RCC 7860 (cell line): ENCODE measurements at places on chromosomes 2 and 18.

- DNase-seq: no peak
Measured at GRCh38 chr2:43851011-43851980, 12.5 kb downstream of the ABCG8 start.

- no peak for DNase-seq
Measured at GRCh38 chr2:42844901-42845821, 52.8 kb upstream of the HAAO start.

- DNase-seq: no peak
Measured at GRCh38 chr2:146135245-146135644, 1615.3 kb upstream of the ZEB2 start.

DNA sequence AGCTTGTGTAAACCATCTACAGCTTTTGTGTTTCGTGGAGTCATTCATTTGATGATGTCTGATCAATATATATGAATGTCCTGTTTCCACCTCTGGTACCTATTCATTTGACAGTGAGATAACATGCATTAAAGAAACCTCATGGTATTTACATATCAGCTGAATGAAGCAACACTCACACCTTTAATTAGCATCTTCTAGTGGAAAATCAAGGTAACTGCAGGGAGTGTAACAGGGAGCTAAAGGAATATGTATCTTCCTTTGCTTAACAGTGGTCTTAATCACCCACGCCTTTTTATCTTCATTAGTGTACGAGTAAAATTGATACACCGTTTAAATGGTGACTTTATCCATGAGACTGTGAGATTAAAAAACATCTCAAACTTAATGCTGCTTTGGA is 15.6 kb downstream of the SLC39A10 start:
- no peak for DNase-seq

DNA sequence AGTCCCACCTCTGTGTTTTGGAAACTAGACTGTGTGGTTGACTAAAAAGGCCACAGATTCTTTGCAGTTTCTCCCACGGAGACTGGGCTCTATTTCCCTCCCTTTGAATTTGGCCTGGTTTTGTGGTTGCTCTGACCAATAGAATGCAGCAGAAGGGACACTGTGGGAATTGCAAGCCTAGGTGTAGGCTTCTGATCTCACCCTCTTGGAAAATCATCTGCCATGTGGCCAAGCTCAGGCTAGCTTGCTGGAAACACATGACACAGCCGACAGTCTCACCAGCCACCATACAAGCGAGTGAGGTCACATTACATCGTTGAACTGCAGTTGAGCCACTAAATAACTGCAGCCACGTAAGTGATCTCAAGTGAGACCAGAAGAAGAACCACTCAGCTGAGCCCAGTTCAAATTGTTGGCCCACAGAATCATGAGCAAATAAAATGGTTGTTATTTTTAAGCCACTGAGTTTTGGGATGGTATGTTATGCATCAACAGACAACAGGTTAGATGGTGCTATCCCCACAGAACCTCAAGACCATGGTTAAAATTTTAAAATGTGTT is 319.1 kb upstream of the MEX3C start:
- DNase-seq: no peak

- no peak for DNase-seq
Measured at GRCh38 chr2:227252831-227253230, 72.2 kb upstream of the MFF start.

- DNase-seq: peak; percentile 89
Measured at GRCh38 chr18:22465859-22466457, 48.2 kb upstream of the CTAGE1 start.

DNA sequence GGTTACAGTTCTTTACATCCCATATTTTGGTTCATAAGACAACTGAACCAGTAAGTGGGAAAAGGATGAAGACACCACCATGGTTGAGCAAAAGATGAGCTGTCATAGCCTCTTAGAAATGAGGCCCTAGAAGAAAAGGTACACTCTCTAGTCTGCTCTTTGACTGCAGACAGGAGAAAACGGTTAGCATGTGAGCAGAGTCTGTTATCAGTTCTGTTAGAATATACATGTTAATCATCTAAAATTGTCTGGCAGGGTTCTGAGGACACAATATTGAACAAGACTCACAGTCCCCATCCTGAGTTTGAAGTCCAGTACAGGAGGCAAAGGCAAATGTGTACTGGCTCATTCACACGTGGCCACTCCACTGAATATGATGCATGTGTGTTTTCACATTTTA is 78.1 kb downstream of the MBOAT2 start:
- no peak for DNase-seq

- DNase-seq: no peak
Measured at GRCh38 chr2:195552581-195552980, 104.4 kb upstream of the SLC39A10 start.

DNA sequence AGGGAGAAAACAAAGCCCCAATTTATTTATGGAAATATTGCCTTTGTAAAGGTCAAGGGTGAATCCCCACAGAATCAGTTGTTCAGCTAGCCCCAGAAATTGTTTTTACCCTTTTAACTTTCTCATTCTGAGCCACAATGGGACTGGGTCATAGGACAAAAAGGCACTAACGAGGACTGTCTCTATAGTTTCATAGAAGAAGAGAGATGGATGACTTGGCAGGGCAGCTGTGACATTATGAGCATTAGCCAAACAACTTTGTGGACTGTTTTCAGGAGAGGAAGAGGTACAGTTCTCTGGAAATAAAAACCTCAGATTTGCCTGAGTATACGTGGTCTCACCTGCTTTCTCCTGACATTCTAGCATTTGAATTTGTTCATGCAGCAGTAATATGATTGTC is 1155.8 kb upstream of the CHAC2 start:
- no peak for DNase-seq

DNA sequence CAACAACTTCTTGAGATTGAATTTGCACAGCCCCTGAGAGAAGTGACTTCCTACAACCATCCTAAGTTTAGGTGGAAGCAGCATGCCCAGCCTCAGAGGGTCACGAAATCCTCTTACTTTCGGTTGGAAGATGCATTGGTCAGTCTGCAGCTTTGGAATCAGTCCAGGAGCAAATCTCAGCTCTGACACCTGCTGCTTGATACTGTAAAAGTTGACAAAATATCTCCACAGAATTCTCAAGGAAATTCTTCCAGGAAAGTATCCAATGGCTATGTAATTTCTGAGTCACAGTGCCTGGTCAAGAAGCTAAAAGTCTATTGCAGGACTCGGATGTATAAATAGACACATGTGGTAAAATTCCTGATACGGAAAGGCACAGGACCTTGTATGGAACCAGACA is 414.5 kb upstream of the GYPC start:
- no peak for DNase-seq

- DNase-seq: peak; percentile 93
Measured at GRCh38 chr2:172095146-172095904, 7.4 kb downstream of the DLX2 start.

DNA sequence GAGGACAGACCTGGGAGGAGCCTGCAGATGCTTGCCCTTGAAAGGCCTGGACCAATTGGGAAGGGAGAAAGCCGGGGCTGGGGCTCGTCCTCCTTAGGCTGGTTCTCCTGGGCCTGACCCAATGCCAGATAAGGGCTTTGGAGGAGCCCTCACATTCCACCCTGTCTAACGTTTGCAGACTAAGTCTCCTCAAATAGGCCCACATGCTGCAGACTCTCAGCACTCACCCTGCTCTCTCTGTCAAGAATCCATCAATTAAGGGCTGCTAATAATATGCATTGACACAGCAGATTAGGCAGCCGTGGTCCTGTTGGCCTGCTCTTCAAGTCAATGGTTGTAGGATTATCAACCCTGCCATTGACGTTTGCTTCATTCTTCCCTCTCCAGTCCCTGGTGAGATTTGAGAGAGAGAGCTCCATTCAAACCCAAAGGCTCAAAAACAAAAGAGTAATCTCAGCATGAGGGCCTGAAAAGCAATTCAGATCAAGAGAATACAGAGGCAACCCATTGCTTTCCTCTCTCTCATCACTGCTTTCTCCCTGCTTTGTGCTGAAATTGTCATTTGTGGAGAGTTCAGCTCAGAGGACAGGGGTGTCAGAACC is 167.6 kb downstream of the INSIG2 start:
- DNase-seq: no peak

DNA sequence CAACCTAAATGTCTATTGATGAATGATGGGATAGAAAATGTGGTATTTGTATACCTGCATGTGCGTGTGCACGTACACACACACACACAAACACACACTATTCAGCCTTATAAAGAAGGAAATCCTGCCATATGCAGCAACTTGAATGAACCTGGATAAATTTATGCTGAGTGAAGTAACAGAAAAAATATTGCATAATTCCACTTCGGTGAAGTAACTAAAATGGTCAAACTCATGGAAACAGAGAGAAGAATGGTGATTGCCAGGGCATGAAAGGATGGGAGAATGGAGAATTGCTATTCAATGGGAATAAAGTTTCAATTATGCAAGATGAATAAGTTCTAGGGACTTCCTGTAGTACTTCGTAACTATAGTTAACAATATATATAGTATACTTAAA is 95.5 kb upstream of the SCN1A start:
- DNase-seq: no peak
